ENCODE measurements at places on chromosomes 16 and 17. TPM values are rescaled to one million over a fixed set of nuclear protein-coding genes. Genes with fewer than 3 reads are reported as not detected.

Gene USP31
- 22.7 TPM for polyA plus RNA-seq

Gene CDRT15
- polyA plus RNA-seq = not detected

Gene PPP1R27
- polyA plus RNA-seq = 0.17 TPM

Gene CD79B
- polyA plus RNA-seq = not detected

Gene GPR139
- not detected for polyA plus RNA-seq

Gene TP53TG3B
- not detected for polyA plus RNA-seq

Gene CDK12
- 26.0 TPM for polyA plus RNA-seq

Gene UTS2R
- 0.15 TPM for polyA plus RNA-seq

Gene NOS2
- 0.03 TPM for polyA plus RNA-seq

Gene SLC6A4
- 20.3 TPM for polyA plus RNA-seq

Gene KRTAP9-2
- polyA plus RNA-seq = not detected

Gene ZPBP2
- not detected for polyA plus RNA-seq

Gene PPY
- polyA plus RNA-seq = not detected

Gene HSD17B2
- polyA plus RNA-seq = 69.3 TPM

Gene CES1
- 243 TPM for polyA plus RNA-seq

Gene CLEC18A
- 0.42 TPM for polyA plus RNA-seq

Gene APOBR
- polyA plus RNA-seq = 0.03 TPM

Gene PKMYT1
- polyA plus RNA-seq = 6.6 TPM

Gene BIRC5
- 18.5 TPM for polyA plus RNA-seq

Gene ETV4
- 330 TPM for polyA plus RNA-seq

Gene PCGF2
- polyA plus RNA-seq = 30.6 TPM

Gene REXO5
- polyA plus RNA-seq = 5.5 TPM
